ENCODE measurements at places on chromosomes 16 and 17.

DNA sequence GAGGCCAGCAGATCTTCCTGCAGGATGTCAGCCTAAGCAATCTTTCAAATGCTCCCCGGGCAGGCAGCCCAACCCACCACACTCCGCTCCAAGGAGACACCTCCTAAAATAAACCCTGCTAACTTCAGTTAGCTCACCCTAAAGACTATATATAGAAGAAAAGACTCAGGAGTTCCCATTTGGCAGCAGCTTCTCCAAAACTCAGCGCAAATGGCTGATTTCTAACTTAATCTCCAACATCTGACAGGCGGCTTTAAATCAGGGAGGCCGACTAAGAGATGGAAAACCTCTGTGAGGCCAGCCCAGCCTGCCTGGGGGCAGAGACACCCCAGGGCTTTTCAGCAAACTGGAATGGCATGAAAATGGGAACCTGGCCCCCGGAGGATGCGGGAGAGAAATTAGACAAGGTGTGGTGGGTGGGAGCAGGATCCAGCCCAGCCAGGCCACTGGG lies 91.6 kb downstream of the XYLT1 start:
- no peak for DNase-seq

- no peak for DNase-seq
Measured at GRCh38 chr16:4426021-4426684, 485 bp downstream of the DNAJA3 start.

DNA sequence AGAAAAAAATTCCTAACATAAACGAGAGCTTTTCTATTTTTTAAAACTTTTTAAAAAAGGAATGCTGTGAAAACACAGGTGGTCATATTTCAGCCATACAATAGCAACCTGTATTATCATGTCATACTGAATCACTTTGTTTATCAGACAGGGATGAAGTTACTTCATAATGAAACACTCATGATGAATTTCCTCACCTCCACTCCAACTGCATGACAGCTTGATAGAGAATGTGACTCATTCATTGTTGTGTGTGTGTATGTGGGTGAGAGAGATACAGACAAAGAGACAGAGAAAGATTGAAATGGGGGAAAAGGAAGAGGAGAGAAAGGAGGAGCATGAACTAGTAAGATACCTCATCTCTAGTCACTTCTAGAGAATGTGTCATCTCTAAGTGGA lies 109.0 kb downstream of the SYCE1L start:
- no peak for DNase-seq

- no peak for DNase-seq
Measured at GRCh38 chr17:66634193-66634592, 200.7 kb upstream of the CACNG5 start.

DNA sequence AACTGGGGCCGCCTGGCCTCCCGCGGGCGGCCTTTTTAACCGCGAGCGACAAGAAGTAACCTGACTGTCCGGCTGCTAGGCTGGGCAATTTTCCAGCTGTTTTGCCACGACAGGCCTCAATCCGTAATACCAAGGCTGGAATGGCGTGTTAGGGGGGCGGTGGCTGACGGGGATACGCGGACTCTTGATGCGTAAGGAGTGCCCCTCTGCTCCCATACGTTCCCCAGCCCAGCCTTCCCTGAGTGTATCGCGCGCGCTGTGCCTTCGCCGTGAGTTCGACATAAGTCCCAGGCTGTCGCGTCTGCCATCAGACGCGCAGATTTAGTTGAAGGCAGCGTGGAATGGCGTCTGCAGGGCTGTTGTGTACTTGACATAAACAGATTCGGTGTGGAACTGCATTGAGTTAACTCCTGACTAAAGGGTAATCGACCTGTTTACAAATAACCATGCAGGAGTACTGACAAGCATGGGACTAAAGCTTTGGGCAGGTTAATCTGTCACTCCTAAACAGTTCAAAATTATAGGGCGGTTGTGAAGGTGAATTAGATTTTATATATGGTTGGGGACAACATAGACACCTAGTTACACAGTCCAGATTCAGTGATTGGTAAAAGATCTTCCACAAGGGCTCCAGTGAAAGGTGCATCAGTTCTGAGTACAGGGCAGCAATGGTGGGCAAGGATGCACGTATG lies 16.6 kb upstream of the ERN1 start:
- peak; percentile 29 for DNase-seq

- no peak for DNase-seq
Measured at GRCh38 chr17:52885882-52886281, 727.4 kb upstream of the CA10 start.

- no peak for DNase-seq
Measured at GRCh38 chr17:63542942-63543821, 7.1 kb upstream of the DCAF7 start.

GRCh38 chr17:45915263-45915662 lies 20.9 kb downstream of the MAPT start:
- DNase-seq, result no peak

- DNase-seq, result no peak
Measured at GRCh38 chr17:38743556-38744171, 4.5 kb downstream of the PCGF2 start.

GRCh38 chr17:43779145-43780125 lies 658 bp upstream of the DUSP3 start:
- peak; percentile 39 for DNase-seq

- DNase-seq, result no peak
Measured at GRCh38 chr16:11697319-11697718, 29.1 kb downstream of the SNN start.

GRCh38 chr16:30948667-30949649 lies at the start of gene ORAI3:
ORAI3 (plus strand) TSS chr16:30949068; CDS start chr16:30949290, 222 bp downstream.
- DNase-seq, result no peak

GRCh38 chr17:63171428-63172393 lies 205.7 kb downstream of the TANC2 start:
- no peak for DNase-seq

DNA sequence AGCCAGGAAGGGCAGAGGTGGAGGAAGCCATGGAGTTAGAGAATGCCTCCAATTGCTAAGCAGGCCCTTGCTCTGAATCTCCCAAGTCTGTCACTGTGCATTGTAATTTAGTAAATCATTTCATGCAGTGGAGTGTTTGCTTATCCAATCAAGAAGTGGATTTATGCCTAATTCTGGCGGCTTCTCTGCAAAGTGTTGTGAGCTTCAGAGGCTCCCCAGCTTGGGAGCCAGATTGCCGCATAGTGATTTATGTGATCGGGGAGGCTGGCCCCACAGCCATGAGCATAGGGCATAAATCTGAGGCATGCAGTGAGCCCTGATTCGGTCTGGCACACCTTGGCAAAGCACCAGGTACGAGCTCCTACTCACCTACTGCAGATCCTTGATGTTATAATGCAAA lies 520.8 kb downstream of the HS3ST4 start:
- DNase-seq, result no peak

GRCh38 chr16:23979441-23979840 lies 143.7 kb downstream of the PRKCB start:
- DNase-seq, result no peak

DNA sequence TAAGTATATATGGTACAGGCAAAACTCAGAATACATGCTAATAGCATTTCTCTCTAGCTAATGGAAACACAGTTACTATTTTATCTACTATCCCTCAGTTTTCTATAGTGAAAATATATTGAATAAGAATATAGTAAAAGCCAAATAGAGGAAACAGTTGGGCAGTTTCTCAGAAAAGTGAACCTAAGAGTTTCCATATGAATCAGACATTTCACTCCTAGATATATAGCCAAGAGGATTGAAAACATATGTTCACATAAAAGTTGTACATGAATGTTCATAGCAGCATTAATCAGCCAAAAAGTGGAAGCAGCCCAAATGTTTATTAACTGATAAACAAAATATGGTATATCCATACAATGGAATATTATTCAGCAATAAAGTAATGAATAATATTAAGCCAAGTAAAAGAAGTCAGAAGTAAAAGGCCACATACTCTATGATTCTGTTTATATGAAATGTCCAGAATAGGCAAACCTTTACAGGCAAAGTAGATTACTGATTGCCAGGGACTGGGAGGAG lies 134.6 kb downstream of the CYB561 start:
- no peak for DNase-seq

- DNase-seq, result no peak
Measured at GRCh38 chr17:80831491-80831890, 160.2 kb upstream of the CHMP6 start.

DNA sequence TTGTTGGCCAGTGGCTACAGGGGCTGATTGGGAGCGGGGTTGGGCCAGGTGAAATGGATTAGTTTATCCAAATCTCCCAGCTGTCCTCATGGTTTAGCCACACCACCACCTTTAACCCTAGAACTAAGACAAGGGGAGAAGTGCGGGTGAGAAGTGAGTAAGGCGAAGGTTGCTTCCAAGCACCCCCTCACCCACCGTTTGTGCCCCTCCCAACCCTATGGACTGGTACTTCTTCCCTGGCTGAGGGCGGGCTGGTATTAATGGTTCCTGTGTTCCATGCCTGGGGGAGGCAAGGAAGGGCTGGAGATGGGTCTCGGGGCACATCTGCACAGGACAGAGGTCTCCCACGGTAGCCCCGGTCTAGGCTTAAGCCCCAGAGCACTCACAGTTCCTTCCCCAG lies 25.1 kb downstream of the NT5M start:
- no peak for DNase-seq

GRCh38 chr17:79691931-79692330 lies 38.8 kb upstream of the ENPP7 start:
- no peak for DNase-seq

- no peak for DNase-seq
Measured at GRCh38 chr17:50947782-50948543, 81.8 kb upstream of the TOB1 start.

GRCh38 chr16:55660828-55661227 lies 5.0 kb downstream of the SLC6A2 start:
- DNase-seq, result no peak

GRCh38 chr17:60403962-60404361 lies 12.0 kb upstream of the USP32 start:
- DNase-seq, result no peak

GRCh38 chr17:7213895-7214299 lies 5.7 kb downstream of the DLG4 start:
- peak; percentile 99 for DNase-seq

DNA sequence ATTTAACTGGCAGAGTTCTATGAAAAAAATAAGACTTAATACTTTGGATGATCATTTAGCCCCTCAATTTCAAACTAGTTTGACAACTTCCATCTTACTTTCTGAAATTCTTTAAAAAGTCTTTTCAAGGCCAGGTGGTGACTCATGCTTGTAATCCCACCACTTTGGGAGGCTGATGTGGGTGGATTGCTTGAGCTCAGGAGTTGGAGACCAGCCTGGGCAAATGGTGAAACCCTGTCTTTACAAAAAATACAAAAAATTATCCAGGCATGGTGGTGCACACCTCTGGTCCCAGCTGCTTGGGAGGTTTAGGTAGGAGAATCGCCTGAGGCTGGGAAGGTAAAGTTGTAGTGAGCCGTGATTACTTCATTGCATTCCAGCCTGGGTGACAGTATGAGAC lies 154.4 kb downstream of the TANC2 start:
- no peak for DNase-seq

DNA sequence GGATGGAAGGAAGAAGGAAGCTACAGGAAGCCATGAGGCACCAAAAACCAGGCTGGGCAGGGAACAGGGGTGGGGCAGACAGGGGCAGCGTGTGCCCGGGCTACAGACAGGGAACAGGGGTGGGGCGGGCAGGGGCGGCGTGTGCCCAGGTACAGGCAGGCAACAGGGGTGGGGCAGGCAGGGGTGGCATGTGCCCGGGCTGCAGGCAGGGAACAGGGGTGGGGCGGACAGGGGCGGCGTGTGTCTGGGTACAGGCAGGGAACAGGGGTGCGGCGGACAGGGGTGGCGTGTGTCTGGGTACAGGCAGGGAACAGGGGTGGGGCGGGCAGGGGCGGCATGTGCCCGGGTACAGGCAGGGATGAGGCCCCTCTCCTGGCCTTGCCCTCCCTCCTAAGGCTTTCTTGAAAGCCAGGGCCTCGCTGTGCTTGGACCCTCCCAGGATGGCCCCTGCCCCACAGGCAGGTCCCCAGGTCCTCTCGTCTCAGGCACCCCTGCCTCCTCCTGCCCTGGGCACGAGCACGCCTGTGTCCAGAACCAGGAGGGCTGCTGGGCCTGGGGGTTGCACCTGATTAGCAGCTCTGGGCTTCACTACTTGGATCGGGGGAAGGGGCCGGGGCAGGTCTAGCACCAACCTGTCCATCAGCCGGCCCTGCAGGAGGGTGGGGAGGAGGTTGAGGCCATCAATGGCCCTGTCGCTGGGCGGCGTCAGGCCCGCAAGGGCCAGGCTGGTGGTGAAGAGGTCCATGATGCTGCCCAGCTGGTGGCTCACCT lies 14.5 kb upstream of the APRT start:
- DNase-seq, result no peak

DNA sequence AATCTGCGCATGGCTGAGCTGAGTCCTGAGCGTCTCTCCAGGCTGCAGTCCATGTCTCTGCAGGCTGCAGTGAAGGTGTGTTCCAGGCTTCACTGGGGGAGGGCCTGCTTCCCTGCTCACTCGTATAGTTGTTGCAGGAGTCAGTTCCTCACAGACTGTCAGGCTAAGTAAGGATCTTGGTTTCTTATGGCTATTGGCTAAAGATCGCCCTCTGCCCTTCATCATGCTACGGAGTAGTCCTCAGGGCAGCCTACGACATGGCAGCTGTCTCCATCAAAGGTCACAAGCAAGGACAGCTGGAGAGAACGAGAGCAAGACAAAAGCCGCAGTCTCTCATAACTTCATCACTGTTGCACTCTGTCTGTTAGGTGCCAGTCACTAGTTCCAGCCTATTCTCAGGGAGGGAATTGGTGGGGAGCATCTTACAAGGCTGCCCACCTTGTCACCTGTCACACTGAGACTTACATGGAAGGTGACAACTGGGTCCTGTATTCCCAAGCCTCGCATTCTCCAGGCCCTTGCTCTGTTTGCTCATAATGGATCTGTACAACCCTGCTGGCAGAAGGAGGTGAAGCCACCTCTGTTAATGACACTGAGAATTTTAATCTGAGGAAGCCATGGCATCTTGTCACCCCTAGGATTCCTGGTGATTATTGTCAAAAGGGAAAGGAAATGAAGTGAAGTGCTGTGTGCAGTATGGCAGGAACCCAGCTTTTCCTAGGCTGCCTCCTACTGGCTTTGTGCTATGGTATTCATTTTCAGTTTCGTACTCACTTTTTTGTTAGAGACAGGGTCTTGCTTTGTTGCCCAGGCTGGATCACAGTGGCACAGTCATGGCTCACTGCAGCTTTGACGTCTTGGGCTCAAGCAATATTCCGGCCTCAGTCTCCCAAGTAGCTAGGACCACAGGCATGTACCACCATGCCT lies 43.4 kb downstream of the MFSD11 start:
- no peak for DNase-seq

- DNase-seq, result no peak
Measured at GRCh38 chr17:46117850-46118696, 75.2 kb downstream of the KANSL1 start.

DNA sequence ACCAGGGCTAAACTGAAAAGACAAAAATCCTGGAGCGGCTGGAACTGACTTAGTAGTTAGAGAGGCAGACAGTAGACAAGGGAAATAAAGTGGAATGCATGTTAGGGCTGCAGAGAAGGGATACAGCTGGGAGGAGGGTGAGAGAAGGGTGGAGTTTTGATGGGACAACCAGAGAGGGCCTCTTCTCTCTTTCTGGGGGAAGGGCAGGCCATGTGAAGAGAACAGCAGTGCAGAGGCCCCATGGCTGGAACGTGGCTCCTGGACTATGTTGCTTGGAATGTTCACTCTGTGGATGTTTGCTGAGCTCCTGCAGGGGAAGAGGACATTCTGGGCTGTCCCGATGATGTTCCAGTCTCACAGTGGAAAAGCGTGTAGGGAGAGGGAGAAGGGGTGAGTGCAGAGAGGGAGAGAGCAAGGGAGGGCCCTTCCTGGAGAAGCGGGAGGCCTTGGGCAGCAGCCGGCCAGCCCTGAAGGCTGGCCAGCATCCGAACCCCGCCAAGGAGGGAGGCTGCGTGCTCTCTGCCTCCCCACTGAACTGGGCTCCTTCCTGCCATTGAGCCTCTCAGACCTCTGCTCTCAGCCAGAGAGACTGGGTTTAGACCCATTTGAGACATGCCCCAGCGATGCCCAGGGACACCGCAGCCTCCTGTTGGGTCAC lies 33.1 kb upstream of the GSE1 start:
- no peak for DNase-seq
